Hypothalamus (tissue), 51 donors: ENCODE measurements at places on chromosomes 5 and 9.

DNA sequence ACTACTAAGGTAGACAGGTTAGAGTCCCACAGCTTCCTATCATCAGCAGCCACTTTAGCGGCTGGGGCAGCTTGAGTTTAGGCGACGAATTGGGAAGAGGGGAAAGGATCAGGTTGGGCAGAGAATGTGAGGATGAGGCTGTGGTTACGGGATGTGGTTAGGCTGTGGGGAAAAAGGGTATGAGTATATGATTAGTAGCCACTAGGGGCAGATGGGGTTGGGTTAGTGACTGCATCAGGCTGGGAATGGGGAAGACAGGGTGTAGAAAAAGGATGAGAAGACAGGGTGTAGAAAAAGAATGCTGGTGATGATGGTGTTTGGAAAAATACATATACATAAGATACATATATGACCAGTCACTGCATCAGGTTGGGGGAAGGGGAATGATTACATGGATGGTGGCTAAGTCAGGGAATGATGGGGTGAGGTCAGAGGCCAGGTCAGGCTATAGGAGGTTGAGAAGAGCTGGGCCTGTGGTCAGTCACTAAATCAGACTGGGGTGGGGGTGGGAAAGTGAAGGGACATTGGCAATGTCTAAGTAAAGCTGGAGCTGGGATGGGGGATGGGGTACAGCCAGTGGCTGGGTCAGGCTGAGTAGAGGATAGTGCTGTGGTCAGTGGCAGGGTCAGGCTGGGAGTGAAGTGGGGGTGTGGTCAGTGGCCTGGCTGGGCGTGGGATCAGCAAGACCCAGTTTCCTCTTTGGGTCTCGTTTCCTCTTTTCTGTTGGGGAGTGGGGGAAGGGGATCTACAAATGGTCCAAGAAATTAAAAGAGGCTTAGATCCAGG is 2.1 kb downstream of the TLN1 start:
- DNase-seq, result peak; percentile 32

- DNase-seq, result no peak
Measured at GRCh38 chr9:70046274-70047070, 2.8 kb downstream of the MAMDC2 start.

GRCh38 chr9:5288591-5288990 is 15.9 kb downstream of the RLN2 start:
- DNase-seq, result no peak

- no peak for DNase-seq
Measured at GRCh38 chr5:158261674-158262367, 402.9 kb upstream of the CLINT1 start.

- DNase-seq, result no peak
Measured at GRCh38 chr5:145854651-145855258, 18.1 kb downstream of the GRXCR2 start.

DNA sequence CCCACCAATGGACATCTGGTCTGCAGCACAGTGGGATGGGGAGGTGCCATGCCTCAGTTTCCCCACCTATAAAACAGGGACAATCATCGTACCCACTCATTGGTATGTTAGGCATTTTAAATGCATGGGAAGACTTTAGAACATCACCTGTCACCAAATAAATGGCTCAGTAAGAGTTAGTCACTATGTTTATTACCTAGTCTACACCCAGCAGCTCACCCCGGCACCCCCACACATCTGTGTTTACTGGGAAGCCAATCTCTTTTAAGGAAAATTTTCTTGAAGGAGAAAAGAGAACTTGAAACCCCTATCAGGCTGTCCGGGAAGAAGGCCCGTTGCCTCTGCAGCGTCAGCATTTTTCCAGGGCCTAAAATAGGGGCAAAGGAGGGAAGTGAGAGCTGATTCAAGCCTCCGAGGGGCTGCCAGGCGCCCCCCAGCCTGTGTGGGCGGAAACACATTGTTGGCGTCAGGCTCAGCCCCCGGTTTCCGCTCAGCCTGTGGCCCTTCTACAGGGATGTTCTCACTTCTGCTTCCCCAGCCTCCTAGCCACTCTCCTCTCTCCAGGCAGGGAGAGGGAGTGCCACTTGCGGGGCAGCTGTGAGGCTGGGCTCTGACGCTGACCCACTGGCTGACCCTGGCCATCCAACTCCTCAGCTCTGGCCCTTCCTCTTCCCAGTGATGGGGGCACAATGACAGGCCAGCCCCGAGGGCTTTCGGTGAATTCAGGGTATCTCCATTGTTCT is 4.6 kb downstream of the CSF1R start:
- no peak for DNase-seq

DNA sequence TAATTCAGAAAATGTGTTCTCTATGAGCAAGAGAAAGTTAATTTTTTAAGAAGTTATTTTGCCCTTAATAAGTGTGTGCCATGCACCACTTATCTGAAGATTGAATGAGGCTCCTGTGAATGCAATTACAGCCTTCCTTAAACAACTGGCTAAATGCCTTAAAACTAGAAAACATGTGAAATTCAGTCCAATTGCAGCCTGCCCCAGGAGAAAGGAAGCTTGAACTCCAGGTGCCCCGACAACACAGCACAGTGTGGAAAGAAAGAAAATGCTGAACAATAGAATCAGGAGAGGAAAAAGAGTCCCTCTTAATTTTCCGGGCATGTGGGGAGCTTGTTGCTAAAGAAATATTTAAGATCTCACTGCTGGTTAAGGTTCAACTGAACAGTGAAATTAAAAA is 8.8 kb downstream of the LHFPL2 start:
- no peak for DNase-seq
